ENCODE measurements at places on chromosomes 13 and 19.

- DNase-seq, result no peak
These were observed 812.6 kb downstream of the DACH1 start for GRCh38 chr13:71054358-71054757.

GRCh38 chr13:112782429-112783010 is 92.7 kb downstream of the ATP11A start:
- no peak for DNase-seq

DNA sequence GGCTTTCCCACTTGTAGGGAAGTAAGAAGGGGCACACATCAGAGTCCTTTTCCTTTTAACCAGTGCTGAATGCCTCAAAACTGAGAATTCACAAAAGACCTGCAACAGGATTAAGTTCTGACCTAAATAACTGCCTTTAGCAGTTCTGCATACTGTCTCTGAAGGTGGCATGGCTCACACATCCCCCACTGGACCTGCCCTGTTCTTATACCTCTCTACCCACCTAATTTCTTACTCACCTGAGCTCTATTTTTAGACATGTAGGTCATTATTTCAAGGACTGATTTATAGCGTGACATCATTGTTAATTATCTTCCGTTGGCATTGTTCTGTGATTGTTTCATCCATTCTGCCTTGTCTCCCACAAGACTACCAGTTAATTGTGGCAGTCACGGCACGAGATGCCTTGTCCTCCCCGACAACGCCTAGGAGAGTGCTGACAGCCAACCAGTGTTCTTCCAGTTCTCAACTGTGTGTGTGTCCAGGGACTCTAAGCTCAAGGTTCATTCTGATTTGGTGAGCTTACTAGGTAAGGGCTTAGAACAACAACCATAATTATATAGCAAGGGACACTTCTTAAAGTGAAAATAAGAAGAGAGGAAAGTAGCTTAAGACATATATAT is 27.1 kb upstream of the UBL3 start:
- DNase-seq, result no peak

GRCh38 chr13:69947582-69947981 is 160.0 kb upstream of the ATXN8OS start:
- no peak for DNase-seq

- DNase-seq, result no peak
These were observed 640 bp upstream of the ZNF544 start for GRCh38 chr19:58227964-58228584.

DNA sequence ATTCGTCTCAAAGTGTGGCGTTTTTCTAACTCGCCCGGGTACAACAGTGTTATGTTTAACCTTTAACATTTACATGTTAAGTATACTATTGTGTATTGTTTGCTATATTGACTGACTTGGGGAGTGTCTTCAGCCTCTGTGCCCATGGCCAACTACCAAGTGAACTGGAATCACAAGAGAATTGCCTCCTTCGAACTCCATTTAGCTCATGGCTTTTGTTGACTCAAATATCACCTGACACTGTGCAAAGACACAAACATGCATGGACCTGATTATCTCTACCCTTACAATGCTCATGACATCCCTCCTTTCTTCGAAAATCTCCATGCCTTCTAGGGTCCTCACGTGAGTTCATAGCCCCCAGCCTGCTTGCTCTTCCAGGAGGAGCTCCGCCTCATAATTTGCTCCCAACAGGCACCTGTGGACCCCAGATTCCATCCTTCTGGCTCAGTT is 704 bp downstream of the ZNF814 start:
- DNase-seq, result no peak

GRCh38 chr19:38683393-38684077 is 36.1 kb downstream of the ACTN4 start:
- DNase-seq, result no peak

DNA sequence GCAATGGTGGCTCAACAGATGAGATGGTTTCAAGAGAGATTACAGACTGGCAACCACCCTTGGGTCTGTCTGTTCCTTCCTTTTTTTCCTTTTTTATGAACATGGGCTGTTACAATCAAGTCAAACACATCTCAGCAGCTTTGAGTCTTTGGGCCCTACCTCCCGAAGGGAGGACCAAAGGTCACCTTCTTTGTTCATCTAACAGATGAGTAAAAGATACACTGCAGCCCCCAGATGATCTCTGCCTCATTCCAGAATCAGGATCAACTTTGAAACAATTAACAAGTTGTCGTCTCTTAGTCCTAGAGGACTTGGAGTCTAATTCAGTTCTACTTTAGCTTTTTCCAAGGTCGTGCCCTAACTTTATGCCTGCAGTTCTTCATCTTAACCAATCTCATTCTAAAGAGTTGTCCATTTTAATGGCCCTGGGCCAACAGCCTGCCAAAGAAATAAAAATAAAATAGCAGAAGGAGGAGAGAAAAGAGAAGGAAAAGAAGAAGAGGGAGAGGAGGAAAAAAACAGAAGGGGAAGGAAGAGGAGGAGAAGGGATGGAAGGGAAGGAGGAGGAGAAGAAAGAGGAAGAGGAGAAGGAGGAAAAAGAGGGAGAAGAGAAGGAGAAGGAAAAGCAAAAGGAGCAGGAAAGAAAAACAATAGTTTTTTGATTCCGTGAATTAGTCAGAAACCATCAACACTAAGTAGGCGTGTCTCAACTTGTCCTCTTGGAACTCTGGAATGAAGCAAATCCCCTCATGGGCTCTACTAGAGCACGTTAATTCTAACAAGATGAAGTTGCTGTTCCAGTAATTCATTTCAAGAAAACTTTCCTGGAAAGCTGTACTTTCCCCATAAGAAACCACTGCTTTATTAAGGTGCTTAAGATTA is 281.2 kb downstream of the FOXO1 start:
- peak; percentile 22 for DNase-seq

DNA sequence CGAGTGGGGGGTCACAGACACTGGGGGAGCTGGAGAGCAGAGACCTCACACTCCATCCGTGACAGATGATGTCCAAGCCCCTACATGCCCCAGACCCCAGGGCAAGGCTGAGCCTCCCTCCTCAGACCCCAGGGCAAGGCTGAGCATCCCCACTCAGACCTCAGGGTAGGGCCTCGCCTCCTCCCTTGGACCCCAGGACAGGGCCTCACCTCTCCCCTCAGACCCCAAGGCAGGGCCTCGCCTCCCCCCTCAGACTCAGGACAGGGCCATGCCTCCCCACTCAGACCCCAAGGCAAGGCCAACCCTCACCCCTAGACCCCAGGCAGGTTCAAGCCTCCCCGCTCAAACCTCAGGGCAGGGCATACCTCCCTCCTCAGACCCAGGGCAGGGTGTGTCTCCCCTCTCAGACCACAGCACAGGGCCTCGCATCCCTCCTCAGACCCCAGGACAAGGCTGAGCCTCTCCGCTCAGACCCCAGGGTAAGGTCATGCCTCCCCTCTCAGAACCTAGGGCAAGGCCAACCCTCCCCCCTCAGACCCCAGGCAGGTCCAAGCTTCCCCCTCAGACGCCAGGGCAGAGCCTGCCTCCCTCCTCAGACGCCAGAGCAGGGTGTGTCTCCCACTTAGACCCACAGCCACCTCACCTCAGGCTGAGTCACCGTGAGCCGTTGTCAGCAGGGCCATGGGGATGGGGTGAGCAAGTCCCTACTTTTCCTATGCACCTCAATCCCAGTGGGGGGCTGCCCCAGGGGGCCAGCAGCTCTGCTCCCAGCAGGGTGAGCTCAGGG is 1.7 kb upstream of the S1PR4 start:
- no peak for DNase-seq

- peak; percentile 95 for DNase-seq
These were observed 2673.8 kb downstream of the PCDH9 start for GRCh38 chr13:64556376-64556775.

- no peak for DNase-seq
These were observed 1299.2 kb upstream of the ATXN8OS start for GRCh38 chr13:68808456-68808855.

DNA sequence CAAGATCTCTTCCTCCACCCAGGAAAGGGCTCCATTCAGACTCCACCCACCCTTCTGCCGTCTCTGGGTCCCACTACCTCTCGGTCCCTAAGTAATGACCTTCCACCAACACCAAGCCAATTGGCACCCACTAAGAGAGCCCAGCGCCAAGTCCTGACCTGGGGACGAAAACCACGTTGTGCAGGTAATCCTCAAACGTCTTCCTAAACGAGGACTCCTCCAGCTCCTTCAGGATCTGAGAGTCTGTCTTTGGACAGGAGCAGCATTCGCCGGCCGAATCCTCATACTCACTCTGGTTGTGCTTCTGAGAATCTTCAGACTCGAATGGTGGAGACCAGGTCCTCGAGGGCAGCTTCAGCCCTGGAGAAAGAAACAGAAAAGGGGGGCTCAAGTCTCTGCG is 83.1 kb downstream of the ZNF557 start:
- DNase-seq, result no peak

DNA sequence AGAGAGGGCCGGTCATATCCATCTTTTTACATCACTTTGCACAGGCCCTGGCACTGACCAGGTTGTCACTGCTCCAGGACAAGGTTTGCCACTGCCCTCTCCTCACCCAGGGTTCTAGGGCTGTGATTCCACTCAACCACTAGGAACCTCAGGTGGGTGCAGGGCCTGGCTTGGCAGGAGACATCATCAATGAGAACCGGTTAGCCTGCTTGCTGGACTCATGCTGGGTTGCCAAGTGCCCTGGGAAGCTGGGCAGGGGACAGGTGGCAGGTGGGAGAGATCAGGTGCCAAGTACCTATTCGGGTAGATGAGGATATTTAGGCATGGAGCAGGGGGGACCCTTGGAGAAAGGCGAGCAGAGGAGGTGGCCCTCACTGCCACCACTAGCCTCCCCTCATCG is 4.2 kb upstream of the CERS4 start:
- no peak for DNase-seq

GRCh38 chr19:10168386-10168948 is 26.3 kb downstream of the DNMT1 start:
- no peak for DNase-seq

DNA sequence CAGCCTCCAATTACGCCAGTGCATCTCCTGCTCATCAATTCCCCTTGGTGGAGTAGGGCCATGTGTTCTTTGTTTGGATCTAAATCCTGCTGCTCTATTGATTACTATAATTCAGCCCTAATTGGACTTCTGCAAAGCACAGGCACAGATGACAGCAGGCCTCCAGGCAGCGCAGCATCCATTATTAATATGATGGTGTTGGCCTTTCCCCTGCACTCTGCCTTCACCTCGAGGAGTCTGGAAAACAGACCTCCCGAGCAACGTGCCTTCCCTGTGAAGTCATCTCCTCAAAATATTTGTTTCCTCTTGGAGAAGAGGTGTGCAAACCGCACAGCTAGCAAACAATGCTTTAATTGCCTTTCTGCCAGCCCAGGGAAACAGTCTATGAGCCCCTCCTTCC is 92.5 kb downstream of the UQCRFS1 start:
- DNase-seq, result no peak

GRCh38 chr13:104975272-104975671 is 1560.2 kb downstream of the EFNB2 start:
- DNase-seq, result no peak

GRCh38 chr13:53110614-53111013 is 82.0 kb downstream of the OLFM4 start:
- no peak for DNase-seq

- no peak for DNase-seq
These were observed 31.3 kb upstream of the ISYNA1 start for GRCh38 chr19:18469069-18469846.

DNA sequence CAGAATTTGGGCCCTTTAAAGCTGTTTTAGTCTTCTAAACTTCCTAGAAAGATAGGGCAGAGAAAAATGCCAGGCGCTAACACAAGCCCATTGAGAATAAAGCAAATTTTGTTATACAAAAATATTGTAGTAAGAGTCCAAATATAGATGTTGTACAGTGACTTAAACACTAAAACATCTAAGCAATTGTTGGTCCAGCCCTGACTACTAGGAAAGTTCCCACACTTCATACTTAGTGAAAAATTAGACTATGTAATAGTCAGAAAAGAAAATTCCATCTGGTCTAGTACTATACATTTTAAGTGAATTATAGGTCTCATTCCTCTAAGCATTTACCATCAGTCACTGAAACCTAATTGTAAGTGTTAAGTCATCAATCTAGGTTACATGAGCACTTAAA is 1518.3 kb upstream of the SLC10A2 start:
- no peak for DNase-seq

DNA sequence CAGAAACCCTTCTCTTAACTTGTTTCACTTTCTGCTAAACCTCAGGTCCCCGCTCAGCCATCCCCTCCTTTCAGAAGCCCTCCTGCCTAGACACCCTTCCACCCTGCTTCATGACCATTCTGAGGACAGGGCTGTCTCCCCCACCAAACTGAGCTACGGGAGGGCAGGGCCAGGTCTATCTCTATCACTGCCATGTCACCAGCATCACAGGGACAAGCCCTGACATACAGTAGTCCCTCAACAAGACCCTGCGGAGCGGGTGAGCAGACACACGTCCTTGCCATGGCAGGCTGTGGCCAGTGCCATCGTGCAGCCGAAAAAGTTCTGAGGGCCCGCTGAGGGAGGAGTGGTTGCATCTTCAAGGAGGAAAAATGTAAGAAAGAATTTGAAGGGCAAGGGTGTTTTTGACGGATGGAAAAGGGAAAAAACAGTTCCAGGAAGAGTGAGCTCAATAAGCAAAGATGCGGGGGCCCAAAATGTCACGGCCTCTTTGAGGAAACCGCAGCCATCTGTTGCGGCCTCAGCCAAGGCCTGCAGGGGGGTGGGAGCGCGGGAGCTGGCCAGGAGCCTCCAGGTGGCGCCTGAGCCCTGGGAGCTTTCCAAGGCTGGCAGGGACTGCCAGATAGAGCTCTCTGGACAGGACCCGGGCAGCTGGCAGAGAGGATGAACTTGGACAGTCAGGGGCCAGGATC is 8.1 kb downstream of the PTGIR start:
- no peak for DNase-seq

DNA sequence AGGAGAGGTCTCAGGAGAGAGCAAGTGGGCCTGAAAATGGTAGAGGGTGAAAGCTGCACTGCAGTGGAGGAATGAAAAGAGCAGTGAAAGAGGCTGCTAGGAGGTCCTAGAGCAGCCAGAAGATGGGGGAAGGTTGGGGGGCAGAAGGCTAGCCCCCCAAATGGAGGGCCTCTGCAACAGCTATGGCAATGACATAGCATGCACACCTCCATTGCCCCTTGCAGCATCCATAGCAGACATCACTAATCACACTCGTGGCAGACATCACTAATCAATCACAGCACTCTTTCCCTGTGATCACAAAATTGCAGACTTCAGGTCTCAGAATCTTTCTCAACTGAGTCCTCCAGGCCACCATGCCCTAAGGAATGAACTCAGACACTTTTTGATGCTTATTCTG is 21.9 kb downstream of the CCL25 start:
- DNase-seq, result no peak

DNA sequence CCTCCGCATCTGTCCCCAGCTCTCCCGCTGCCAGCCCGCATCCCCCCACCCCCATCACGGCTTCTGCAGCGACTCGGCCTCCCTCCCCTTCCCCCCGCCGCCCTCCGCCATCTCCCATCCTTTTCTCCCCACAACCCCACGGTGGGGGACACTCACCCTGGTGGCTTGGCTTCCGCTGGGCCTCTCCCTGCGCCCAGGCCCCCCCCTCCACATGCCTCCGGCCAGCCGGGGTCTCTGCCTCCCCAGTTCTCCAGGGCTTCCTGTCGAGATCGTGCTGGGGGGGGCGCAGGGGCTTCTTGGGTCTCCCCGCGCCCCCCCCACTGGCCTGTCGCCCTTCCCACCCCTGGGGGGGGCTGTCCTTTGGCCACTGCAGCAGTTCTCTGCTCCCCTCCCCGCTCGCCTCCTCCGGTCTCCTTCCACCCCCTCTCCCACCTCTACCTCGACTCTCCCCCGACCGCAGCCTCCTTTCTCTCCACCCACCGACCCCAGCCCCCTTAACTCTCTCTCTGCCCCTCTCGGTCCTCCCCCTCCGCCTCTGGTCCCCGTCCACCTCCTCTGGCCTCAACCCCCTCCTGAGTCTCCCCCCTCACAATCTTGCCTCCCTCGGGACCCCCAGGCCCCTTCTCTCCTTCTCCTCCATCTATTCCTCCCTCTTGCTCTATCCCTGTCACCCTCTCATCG is 17.1 kb downstream of the LRRC4B start:
- no peak for DNase-seq

Data from skin of body (tissue), 3 donors.